ENCODE measurements at places on chromosomes 1 and 21. TPM values are rescaled to one million over a fixed set of nuclear protein-coding genes. Genes with fewer than 3 reads are reported as not detected.

Gene GSTM4
- 9.9 TPM for total RNA-seq

Gene LAD1
- total RNA-seq: not detected

Gene ACOT11
- 2.5 TPM for total RNA-seq

Gene MPZ
- 0.53 TPM for total RNA-seq

Gene PCAT6
- not detected for total RNA-seq

Gene KRTAP10-12
- total RNA-seq: not detected

Data from smooth muscle cell of the coronary artery (primary cell).